ENCODE measurements at places on chromosomes 6 and 20.

DNA sequence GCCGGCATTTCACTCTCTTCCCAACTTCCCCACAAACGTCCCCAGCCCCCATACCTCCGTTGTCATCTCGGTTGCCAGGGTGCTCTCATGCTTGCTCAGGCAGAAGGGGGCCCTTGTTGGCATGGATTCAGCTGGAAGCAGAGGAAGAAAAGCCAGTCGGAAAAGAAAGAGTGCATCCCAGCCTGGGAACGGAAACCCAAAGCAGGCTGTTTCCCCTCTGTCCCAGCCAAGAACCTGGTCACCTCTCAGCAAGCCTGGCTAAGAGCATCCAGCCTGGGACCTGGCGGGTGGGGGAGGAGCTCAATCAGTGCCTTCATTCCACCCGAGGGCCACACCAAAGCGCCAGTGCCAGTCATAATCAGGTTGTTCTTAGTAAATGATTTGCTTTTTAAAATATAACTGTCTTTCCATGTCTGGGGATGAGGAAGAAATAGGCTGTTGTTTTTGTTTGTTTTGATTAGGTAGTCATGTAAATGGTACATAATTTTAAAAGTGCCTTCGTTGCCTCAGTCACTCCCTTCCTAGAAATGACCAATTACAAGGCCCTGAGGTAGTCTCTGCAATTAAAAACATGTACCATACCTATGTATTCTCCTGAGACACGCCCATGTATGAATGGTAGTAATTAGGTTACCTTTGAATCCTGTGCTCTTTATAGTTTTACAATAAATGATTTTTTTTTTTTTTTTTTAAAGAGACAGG, 21.1 kb downstream of the CHMP4B start:
- DNase-seq = no peak

DNA sequence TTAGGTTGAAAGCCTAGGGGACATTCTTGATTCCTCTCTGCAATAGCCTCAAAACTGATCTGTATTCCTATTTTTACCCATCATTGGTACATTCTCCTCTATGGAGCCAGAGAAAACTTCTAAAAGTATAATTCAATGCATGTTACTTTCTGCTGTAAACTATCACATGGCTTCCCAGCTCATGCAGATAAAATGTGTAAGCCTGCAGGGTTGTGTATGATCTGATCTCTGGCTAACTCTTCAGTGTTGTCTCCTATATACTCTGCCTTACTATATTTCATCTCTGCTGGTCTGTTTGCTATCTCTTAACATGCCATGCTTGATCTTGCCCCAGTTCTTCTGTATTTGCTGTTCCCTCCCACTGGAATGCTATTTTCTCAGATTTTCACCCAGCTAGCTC, 323.3 kb upstream of the RSPO3 start:
- no peak for DNase-seq

DNA sequence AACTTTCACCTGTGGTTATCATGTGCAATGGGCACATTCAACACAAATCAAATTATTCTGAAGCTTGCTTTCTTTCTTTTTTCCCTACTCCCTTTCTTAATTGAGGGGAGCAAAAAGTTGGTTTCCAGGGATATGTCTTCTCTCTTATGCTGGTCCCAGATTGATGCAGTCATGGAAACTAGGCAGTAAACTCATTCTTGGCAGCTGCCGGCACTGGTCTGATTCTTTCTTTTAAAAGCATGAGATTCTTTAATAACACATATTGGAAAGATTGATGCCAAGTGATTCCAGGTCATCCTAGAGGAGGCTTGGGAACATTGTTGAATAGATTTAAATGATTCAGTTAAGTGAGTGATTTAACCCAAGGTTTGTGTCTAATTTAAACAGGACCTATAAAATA, 29.0 kb downstream of the PTPRA start:
- no peak for DNase-seq

- DNase-seq = no peak
Observed at GRCh38 chr6:45027126-45027525, 301.0 kb upstream of the RUNX2 start.
